ENCODE measurements at places on chromosomes 2 and 18.

GRCh38 chr18:48832938-48833700, 117.6 kb downstream of the SMAD7 start:
- DNase-seq: no peak

- no peak for DNase-seq
Measured at GRCh38 chr2:195146761-195147541, 510.1 kb upstream of the SLC39A10 start.

DNA sequence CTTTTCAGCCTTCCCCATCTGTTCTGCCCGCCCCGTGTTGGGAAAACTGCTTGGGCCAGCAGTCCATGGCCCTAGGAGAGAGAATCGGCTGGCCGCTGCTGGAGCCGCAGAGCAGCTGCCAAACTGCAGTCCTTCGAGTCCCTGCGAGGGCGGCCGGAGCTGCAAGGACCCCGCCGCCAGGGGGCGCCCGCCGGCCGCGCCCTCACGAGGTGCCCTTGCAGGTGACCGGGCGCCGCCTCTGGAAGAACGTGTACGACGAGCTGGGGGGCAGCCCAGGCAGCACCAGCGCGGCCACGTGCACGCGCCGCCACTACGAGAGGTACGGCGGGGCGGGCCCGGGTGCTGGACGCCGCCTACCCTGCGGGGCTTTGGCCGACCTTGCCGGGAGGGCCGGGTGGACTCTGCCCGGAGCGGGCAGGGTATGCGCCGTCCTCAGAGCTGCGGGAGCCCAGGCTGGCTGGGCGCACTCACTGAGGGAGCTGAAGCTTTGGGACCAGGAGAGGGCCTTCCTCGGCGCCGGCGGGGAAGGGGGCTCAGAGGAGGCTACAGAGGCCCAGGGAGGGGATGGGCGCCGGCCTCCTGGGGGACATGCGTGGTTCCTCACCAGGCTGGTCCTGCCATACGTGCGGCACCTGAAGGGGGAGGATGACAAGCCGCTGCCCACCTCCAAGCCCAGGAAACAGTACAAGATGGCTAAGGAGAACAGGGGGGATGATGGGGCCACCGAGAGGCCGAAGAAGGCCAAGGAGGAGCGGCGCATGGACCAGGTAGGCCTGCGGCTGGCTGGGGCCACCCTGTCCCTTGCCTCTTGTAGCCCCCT, 13.6 kb downstream of the ARID5A start:
- DNase-seq: no peak

- no peak for DNase-seq
Measured at GRCh38 chr2:74957886-74958273, 563 bp upstream of the POLE4 start.

- DNase-seq: no peak
Measured at GRCh38 chr2:96156926-96157648, 11.8 kb upstream of the DUSP2 start.

DNA sequence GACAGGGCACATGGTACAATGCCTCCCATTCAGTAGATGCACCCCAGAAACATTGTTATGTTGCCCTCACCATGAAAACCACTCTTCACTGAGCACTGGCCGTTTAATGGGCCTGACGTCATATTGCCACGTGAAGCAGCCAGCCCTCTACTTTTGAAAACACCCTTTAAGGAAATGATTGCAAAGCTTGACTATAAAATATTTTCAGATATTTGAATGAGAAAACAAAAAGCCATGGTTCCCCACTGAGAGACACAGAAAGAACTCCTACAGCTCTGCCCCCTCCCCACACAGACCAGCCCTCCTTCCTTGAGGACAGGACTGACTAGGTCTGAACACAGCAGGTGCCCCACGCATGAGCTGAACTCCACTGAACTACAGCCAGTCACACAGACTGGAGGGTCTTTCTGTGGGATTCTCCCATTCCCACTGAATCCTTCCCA, 349.1 kb downstream of the ANAPC1 start:
- no peak for DNase-seq

DNA sequence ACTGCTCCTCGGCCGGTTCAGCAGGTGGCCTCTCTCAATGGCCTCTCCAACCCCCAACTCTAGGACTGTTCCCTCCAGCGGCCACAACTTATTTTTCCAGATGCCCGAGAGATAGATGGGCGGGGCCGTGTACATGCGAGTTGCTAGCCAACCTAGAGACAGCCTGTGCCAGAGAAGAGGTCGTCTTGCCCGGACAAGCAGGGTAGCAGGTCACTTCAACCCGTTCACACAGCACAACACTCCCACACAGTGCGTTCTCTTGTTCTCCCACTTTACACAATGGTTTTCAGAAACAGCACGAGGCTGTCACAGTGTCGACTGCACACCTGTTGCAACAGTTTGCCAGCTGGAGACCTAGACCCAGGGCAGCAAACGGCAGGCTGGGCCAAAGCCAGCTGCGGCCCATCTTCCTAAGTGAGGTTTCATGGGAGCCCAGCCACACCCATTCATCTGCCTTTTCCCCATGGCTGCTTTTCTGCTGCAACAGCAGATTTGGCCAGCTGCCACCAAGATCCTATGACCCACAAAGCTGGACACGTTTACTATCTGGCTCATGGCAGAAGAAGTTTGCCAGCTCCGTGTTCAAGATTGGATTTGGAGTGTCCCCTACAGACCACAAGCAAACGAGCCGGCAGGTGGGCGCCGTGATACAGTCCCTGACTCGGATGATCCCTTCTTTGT, 7.3 kb upstream of the PRLH start:
- DNase-seq: no peak

DNA sequence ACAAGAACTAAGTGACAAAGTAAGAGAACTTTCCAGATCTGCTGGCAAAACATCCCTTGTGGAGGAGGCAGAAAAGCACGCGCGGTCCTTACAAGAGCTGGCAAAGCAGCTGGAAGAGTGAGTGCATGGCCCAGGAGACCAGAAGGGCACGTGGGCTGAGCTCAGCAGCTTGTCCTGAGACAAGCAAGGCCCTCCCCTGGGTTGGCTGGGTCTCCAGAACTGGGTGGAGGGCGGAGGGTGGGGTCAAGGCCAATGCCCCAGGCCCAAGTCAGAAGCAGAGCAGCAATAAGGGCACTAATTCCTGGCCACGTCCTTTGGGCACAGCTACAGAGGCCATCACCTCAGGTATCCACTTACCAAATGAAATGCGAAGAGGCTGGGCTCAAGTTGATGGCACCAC, 110.6 kb upstream of the TTC39C start:
- DNase-seq: no peak

DNA sequence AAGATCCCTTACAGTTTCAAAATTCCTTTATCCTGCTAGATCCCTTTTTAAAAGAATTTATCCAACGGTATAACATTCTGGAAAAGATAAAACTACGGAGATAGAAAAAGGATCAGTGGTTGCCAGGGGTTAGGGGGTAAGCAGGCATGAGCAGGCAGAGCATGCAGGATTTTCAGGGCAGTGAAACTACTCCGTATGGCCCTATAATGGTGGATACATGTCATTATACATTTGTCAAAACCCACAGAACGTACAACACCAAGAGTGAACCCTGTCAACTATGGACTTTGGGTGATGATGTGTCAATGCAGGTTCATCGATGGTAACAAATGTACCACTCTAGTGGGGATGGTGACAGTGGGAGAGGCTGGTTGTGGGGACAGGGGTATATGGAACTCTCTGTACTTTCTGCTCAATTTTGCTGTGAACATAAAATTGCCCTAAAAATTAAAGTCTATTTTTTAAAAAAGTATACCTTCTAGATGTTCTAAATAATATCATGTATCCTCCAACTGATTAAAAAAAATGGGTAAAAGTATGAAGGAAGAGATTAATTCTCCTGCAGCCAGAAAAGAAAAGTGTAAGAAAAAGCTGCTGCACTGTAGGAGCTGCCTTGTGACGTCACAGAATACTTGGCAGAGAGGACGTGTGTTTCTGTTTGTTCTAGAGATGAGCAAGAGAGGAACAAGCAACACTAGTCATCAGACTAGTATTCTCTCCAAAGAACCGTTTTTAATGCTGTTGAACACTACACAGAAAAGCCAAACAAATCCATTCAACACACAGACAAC, 23.6 kb downstream of the ANKRD44 start:
- DNase-seq: no peak
